ENCODE measurements at places on chromosomes 7 and 10.

DNA sequence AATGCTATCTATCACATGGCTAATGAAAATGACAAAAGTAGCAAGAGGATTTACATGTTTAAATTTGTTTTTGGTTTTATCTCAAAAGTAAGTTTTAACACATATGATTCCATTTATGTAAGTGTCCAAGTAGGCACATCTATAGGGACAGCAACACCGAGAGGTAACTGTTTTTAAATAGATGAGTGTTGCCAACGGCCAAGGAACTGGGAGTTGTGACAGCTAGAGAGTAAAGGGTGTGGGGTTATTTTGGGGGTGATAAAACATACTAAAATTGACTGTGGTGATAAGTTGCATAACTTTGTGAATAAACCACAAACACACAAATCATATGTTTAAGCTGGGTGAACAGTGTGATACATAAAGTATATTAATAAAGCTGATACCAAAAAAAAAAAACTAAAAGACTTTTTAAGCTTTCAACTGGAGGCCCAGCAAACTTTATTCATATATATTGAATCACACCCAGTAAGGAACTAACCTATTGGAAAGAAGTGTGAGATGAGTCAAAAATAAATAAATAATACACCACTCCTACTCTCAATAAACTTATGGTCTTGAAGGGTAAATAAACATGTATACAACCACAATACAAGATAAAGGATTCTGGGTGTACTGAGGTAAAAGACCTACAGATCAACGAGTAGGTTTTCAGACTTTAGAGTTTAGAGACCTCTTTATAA, 33.0 kb downstream of the LRRC72 start:
- DNase-seq = no peak

DNA sequence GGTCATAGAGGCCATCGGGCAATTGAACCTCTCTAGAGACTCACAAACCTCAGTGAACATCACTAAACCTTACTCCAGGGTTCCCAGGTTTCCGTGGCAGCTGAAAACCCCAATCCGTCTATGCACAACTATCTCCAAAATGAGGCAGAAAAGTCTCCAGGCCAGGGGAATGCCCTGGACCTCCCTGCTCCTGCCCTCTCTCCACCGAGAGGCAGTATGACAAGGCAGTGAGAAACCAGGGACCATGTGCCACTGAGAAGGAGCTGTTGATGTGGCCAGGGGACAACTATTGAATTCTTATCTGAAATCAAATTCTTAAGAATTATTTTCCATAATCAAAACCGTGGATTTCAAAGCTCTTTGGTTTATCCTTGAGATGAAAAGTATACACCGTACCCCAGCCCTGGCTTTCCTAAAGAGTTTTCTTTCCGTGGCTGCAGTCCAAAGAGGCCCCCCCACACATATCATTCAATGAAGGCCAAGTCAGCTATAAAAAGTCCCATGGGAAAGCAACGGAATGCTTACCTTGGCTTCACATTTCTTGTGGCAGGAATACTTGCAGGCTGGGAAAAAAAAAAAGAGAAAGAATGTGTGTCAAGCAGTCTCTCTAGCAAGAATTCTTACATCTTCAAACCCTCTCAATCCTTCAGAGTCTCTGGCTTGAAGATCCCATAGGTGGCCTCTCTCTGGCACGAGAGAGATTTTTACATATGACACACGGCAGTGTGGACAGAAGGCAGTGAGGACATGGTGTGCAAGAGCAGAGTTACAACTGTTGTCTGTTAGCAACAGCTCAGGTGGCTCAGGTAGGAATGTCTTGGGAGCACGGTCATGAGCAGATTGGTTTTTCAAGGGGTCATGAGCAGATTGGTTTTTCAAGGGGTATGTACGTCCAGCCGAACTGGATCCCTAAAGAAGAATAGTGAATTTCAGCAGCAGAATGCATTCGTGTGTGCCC, 75.2 kb downstream of the TNS3 start:
- peak; percentile 73 for DNase-seq

DNA sequence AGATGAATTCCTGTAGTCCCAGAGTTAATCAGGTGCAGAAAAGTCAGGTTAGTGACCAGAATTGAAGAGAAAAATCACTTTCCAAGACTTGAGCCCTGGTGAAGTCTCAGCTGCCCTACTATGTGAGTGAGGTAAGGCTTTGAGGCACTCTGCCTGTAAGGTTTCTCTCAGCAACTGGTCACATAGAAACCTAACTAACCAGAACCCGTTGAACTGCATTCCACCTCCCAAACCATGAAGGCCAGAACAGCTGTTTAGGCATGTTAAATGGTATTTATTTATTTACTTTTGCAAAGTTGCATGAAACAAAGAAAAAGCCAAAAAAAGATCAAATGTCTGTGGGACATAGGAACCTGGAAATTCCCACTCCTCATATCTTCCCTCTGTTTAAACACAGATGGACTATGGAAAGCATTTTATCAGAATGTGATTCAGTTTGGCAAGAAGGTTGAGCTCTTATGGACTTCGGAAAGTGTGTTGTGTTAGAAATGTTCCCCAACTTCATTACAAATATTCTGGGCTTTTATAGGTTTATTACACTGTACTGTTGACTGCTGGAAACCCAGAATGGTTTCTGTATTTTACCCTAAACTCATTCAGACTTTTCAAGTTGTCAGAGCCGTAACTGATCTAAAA, 12.8 kb upstream of the GPR85 start:
- no peak for DNase-seq

- no peak for DNase-seq
Observed at GRCh38 chr7:44085546-44085945, 3.2 kb upstream of the POLM start.

- DNase-seq = no peak
Observed at GRCh38 chr10:76403912-76404311, 972.5 kb downstream of the LRMDA start.

- DNase-seq = no peak
Observed at GRCh38 chr7:29637374-29637773, 73.7 kb downstream of the PRR15 start.

- no peak for DNase-seq
Observed at GRCh38 chr10:93113042-93113441, 39.3 kb downstream of the CYP26A1 start.

DNA sequence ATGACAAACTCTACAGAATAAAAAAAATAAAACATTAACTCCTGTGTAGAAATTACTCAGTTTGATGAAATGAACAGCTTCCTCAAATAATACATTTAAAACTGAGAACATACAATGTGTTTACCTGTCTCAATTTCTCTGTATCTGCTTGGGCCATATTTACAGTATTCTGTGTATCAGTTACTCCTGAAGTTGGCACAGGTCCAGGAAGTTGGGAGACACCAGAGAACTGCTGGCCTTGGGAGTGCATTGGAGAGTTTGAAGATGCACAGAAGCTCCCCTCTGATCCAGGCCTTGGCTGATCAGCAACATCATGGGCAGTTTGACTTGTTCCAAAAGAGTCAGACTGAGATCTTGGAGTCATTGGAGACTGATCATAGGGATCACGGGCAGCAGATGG, 155.1 kb downstream of the GALNT11 start:
- DNase-seq = no peak

DNA sequence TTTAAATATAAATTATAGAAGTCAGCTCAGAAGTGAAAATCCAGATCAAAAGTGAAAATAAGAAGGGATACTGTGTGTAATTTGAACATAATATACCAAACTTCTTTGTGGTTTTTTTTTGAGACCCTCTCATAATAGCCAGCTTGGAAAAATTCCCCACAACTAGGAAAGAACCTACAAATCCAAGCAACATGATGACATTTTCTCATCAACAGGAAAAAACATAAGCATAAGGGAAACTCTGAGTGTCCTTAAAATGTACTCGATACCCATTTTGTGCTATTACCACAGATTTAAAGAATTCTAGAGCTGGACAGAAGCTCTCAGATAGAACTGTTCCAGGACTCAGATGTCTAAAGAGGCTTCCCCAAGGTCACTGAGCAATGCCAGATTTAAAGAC, 214.8 kb upstream of the KLF14 start:
- DNase-seq = no peak

DNA sequence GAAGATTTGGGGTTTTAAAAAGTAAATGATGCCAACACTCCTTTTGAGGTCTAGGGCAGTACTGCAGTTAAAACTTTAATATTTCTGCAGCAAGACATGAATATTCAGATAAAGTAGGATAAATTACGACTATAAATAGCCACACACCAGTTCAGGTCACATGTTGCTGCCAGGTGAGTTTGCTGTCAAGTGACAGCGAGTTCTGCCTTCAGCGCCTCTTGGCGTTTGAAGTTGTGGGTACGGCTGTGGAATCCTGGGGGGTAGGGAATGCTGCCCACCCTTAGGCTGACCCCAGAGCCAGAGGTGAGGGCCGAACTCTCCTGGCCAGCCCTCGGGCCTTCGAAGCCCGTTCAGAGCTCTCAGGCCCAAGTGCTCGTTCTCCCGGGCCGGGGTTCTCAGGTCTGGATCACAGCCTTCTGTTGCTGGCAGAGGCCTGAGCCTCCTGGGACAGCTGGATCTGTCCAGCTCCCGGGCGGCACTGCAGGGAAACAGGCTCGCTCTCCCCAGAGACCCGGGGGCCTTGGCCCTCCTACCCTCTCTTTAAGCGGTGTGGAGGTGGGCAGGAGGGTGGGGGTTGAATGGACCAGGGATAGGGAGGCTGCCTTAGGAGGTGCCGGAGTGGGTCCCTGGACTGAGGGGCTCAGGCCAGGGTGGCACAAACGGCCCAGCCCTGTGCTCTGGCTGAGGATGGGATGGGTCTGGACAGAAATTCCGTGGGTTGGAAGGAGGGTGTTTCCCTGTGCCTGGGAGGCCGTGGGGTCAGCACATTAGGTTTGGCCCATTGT, 5.4 kb downstream of the BRI3 start:
- no peak for DNase-seq

- DNase-seq = no peak
Observed at GRCh38 chr10:6272126-6272525, 69.4 kb downstream of the PFKFB3 start.

- peak; percentile 70 for DNase-seq
Observed at GRCh38 chr10:64036321-64036930, 515.2 kb downstream of the REEP3 start.

DNA sequence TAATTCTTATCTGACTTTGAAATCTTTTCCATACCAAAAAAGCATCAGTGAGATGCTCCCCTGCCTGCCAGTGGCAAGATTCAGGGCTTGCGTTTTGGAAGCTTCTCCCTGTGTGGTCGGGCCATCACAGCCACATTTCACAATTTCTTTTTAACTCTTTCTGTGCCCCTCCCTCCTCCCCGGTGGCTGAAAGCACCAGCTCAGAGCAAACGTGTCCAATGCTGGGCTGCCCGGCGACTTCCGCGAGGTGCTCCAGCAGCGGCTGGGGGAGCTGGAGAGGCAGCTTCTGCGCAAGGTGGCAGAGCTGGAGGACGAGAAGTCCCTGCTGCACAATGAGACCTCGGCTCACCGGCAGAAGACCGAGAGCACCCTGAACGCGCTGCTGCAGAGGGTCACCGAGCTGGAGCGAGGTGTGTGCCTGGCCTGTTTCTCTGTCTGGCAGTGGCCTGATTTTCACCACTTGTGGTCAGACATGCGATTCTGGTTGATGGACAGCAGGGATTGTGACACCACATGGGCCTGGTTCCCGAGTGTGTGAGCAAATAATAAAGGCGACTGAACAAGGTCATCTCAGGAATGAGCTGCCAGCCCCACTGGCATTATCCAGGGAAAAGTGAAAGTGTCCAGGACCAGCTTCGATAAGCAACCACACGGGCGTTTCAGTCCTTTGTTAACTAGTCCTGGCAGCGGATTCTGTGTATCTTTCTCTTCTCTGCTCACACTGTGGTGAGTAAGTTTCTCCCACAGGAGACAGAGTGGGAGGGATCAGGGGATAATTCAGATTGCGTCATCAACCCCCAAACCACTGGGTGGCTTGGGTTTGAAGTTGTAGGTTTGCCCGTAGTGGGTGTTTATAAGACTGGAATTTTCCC, 2.6 kb downstream of the NPTX2 start:
- DNase-seq = no peak

GRCh38 chr7:46440186-46440585, 519.1 kb upstream of the IGFBP3 start:
- no peak for DNase-seq

- DNase-seq = no peak
Observed at GRCh38 chr10:14325325-14325955, 5.3 kb downstream of the FRMD4A start.

DNA sequence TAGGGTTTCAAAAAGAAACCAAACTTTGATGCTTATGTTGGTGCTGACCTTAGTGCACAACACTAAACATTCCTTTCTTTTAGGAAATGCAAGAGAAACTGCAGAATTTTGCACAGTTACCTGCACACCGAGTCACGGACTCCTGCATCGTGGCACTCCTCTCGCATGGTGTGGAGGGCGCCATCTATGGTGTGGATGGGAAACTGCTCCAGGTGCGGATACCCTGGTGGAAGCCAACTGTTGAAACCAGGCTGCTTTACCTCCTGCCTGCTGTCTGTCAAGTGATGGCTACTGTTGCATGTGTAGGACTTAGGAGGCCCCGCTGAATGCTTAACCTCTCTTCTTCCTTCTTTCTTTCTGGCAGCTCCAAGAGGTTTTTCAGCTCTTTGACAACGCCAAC, 11.7 kb downstream of the CASP2 start:
- DNase-seq = no peak

DNA sequence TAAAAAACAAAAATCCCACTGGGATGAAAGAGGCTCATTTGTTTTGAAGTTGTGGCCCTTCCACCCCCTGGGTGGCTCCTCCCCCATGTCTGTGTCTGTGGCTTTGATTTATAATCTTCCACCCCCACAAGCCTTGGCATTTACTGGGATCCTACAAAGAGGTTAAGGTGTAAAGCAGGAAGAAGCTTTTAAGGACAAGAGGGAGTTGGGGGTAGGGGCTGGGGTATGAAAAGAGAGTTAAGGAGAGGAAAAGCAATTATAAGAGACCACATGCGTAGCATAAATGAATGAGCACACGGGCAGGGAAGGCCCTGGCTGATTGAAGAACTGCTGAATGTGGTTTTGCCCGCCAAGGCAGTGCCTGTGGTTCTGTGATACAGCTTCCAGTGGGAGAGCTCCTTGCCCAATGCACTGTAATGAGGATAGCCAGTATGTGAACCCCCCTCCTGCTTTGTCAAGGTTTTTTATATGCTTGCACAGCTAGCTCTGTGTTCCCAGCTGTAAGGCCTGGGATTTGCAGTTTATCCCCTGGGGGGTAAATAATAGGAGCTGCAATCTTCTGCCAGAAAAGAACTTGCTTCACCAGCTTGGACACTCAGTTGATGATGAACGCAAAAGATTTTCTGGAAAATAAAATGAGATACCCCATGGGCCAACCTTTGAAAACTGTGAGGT, 34.7 kb upstream of the KMT2E start:
- DNase-seq = peak; percentile 47

GRCh38 chr7:124033095-124033806, 384 bp upstream of the TMEM229A start:
- peak; percentile 42 for DNase-seq
